GOT3 (cell line): ENCODE measurements at places on chromosomes 1 and 21.
A peak's percentile ranks its signal among the peaks of the same experiment; 100 is the strongest.

GRCh38 chr1:41509270-41509671 lies 24.8 kb upstream of the EDN2 start:
- no peak for DNase-seq

DNA sequence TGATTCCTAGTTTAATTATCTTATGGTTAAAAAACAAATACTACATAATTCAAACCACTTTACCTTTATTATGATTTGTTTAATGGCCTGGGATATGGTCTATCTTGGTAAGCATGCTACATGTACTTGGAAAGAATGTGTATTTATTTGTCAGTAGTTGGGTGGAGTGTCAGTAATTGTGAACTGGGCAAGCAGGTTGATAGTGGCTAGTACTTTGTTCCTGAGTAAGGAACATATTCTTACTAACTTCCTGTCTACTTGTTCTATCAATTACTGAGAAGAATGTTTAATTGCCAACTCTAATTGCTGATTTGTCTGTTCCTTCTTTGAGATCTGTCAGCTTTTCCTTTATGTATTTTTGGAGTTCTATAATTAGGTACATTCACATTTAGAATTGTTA lies 49.2 kb upstream of the ABCG1 start:
- DNase-seq = no peak

- DNase-seq = peak; percentile 61
Measured at GRCh38 chr1:209618756-209619420, 33.3 kb downstream of the LAMB3 start.

DNA sequence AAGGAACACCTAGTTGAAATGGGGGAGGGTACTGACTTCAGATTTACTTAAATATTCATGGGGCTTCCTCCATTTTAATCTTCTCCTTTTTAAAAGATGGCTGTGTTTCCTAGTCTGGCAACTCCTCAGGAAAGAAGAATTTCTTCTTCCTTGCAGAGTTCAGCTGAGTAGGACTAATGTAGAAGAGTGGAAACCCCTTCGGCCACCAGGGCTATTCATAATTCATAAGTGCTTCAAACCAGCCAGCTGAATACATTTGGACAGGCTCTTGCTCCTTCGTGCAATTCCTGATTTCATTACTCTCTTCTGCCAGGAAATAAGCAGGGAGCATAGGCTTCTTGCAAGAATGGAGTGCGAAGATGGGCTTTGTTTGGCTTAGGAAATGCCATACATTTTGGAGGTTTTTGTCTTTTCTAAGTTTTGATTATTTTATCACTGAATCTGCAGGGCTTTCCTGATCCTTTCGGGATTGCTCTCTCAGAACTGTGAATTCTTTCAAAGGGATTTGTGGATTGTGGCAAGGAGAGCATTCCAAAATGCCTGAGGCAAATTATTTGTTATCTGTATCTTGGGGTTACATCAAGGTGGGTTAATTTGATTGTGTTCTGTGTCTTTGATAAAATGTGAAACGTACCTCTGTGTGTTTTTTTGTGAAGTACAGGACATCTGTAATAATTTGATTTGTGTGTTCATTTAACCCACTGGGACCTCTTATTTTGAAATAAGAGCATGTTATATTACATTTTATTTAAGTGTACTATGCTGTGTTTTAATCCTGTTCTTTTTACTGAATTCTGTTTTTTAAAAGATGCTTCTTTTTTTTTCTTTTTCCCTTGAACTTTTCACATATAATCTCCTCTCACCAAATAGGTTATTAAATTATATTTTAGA lies 179.4 kb upstream of the SGIP1 start:
- DNase-seq = no peak

GRCh38 chr1:207421078-207421477 lies 33.0 kb upstream of the CR2 start:
- no peak for DNase-seq

- DNase-seq = no peak
Measured at GRCh38 chr21:35619184-35619583, 441.1 kb downstream of the SETD4 start.

DNA sequence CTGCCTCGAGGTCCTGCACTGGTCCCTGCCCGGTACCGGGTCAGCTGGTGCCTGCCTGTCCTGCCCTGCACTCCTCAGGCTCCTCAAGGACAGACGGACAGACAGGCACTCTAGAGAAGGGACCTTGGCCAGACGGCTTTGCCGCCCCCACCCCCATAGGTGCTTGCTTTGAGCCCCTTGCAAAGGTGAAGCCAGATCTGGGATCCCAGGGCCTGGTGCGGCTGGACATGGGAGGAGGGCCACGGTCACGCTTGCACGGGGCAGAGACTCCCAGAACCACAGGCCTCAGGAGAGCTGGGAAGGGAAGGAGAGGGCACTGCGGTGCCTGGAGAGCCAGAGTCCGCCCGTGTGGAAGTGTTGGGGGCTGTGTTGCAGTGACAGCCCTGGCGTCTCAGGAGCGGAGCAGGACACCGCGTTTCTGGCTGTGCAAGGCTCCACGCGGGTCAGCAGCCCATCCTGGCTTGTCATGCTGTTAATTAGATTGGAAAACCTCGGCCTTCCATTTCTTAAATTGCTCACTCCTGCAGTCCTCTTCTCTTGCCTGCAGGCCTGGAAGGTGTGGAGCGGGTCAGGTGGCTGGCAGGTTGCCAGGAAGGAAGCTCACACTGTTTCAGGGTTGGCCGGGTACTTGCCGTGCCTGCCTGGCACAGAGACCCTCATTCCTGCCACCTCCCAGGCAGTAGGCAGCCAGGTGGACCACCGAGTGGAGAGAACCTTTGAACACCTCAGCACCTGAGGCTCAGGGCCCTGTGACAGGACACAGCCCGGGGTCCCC lies 16.3 kb downstream of the COL18A1 start:
- no peak for DNase-seq

DNA sequence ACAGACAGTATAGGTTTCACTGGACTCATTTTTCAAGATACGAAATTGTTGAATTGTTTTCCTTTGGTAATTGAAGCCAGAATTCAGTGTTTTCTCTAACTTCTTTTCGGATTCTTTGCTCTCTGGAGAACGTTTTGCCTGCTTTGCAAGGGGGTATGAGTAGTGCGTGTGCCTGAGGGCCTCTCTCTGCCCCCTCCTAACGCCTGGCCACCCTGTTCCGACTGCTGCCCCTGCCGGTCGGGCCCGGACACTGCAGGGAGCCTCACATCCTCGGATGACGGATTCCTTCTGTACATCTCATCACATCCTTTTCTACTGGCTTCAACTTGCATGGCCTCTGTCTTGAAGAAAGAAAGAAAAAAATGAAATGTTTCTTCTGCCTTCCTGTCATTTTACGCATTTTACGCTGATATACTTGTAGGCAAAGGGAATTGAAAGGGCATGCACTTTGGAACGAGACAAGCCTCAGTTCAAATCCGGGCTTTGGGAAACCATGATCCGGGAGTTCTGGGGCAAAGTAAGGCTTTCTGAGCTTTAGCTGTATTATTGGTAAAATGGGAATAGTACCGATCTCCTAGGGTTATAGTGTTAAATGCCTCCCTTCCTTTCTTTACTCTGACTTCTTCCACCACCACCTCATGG lies 65.1 kb downstream of the DISC1 start:
- no peak for DNase-seq

- no peak for DNase-seq
Measured at GRCh38 chr1:153404768-153405167, 11.6 kb upstream of the S100A7A start.

- no peak for DNase-seq
Measured at GRCh38 chr1:81115422-81115821, 685.3 kb upstream of the ADGRL2 start.

- no peak for DNase-seq
Measured at GRCh38 chr1:158286487-158286886, 3.2 kb upstream of the CD1C start.

DNA sequence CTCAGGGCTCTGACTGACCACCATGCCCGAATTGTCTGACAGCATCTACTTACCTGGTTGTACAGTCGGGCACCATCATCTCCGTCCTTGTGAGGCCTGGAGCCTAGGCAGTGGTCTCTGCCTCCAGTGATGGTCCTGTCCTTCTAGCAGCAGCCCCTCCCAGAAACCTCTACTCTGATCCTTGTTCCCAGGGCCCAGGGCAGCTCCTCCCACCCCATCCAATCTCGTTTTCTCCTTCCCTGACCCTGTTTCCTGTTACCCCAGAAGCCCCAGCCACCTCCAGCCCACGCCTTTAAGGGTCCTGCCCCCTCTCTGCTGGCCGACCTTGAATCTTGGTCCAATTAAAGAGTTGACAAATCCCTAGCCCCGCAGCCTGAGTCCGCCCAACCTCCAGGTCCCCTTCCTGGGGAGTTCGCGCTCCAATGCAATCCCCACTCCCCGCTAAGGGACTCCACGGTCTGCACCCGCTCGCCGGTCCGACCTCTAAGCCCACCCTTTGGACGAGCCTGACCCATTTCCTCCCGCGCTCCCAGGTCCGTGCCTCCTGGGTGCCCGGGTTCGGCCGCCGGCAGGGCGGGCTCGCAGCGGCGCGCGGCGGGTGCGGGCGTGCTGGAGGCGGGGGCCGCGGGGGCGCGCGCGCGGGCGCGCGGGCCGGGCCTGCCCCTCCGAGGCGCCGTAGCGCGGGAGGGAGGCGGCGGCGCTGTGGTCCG lies at the start of gene B4GALT2:
B4GALT2 (plus strand) TSS at position 660 of the 710 bp plus-strand sequence. CDS start 1,951 bp downstream, outside the sequence.
- DNase-seq = no peak
